Activated T-cell treated with anti-CD3 and anti-CD28 coated beads, Interleukin-2, amount 50 U/mL, for 48 hours (primary cell): ENCODE measurements at places on chromosomes 7 and 10.

GRCh38 chr10:84540617-84541288 is 212.4 kb downstream of the CCSER2 start:
- peak; percentile 87 for DNase-seq

DNA sequence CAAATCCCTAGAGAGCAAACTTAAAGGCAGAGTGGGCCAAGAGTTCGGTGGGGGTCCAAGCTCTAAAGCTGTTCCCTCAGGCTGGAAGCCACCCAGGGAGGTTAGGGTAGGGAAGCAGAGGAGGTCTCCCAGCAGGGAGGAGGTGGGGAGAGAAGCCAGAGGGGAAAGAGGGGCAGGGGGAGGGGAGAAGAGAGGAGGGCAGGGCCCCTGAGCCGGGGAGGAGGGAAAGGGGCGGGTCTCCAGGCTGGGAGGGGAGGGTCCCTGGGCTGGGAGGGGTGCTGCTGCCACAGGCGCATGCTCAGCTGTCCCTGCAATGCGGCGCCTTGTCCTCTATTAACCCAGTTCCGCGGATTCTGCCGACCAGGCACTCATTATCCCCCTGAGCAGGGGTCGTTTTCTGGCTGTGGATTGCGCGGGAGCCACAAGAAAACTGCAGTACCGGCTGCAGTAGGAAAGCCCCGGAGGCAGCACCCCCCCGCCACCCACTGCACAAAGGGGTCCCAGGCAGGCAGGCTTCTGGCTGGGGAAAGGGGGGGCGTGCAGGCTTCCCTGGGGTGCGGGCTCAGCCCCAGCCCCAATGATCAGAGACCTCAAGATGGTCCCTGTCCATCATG is 49.3 kb downstream of the CAMK2B start:
- no peak for DNase-seq

- DNase-seq, result no peak
These were observed 17.7 kb upstream of the NKX6-2 start for GRCh38 chr10:132803416-132804210.

DNA sequence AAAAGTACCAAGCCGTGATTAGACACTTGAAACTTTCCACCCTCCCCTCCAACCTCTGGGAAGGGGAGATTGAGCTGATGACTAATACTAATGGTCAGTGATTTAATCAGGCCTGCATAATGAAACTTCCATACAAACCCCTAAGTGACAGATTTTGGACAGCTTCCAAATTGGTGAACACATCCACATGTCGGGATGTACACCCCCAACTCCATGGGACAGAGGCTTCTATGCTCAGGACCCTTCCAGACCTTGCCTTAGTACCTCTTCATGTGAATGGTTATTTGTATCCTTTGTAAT is 4.8 kb downstream of the NUB1 start:
- no peak for DNase-seq

DNA sequence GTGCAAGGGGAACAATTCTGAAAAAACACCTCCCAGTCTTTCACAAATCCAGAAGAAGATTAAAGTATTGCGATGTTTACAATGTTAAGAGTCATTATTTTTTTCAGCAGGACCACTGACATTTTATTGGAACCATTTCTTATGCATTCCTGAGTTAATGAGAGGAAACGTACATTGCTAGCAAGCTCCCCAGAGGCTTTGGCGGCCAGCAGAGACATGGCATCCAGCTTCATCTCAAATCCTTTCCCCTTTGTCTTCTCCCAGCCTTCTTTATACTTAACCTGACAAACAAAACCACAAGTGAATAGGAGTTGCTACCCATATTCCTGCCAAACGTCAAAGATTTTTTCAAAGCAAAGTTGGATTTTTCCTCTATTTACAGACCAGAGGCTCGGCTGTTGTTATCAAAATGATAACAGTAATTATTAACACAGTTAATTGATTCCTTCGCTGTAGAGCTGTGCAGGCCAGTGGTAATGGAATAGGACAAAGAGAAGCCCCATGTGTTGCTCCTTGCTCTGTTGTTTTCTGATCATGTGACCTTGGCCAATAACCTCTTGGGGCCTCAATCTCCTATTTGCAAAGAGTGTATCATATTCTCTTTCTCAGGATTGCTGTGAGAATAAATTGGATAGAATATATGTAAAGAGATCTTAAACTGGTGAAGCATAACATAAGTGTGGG is 32.0 kb downstream of the NRAP start:
- no peak for DNase-seq
